Activated CD4-positive, alpha-beta T cell treated with anti-CD3 and anti-CD28 coated beads, Interleukin-2, amount 50 U/mL, for 16 hours (primary cell): ENCODE measurements at places on chromosomes 1 and 21.

GRCh38 chr1:5416518-5416917 is 575.7 kb downstream of the NPHP4 start:
- DNase-seq = no peak

- DNase-seq = no peak
Measured at GRCh38 chr1:157274698-157275534, 136.7 kb upstream of the ETV3 start.

DNA sequence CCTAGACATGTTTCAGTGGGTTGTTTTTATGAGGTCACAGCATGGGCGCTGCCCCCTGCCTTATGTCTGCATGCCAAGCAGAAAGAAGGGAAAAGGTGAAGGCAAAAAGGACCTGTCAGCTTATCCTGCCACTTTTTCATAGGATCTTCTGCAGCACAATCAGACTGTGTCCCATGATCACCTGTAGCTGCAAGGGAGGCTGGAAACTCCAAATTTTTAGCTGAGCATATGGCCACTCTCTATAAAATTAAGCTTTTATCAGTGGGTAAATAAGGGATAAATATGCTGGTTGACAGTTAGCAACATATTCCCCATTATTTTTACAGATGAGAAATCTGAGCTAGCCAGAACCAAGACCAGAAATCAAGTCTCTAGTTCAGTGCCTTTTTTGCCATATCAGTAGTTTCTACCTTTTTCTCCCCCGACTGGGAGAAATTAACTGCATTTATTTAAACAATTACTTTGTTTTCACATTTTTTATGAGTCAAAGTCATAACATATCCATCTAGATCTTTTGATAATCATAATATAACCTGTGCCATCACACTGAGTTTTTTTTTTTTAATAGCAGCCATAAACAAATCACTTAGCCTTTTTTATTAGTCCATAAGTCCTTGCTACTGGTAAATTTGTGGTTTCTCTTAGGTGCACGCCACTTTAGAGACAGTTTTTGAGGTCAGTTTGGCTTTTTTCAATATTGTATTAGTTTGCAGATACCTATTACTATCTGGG is 307.0 kb downstream of the NFIA start:
- no peak for DNase-seq

DNA sequence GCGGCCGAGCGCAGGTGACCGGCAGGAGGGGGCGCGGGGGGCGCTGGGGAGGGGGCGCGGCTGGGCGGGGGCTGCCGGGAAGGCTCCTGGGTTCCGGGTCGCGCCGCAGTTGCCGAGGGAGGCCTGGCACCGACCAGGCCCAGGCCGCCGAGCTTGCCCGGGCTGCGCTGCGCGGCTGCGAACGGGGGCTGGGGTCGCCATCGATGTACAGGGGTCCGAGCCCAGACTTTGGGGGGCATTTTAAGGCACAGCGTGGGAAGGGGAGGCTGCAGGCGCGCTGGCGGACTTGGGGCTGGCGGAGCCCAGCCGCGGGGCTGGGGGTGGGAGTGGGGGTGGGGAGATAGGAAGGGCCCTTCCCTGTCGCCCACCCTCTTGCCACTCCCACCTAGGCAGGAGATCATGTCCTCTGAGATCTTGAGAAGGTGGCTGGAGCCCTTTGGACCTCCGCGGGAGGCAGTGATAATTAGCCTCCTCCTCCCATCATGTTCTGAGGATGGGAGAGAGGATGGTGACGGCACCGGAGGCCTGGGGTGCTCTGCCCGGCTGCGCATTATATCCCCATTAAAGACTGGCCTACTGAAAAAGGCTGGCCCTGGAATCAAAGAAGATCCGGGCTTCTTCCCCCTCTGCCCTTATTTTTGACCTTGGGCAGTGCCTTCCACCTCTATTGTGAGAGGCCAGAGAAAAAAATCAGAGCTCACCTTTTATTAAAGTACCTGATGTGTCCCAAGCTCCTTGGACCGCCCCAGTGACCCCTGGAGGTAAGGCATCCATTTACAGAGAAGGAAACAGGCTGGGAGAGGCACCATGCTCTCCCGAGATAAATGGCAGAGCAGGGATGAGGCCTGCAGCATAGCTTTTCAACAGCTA is 497 bp downstream of the FBXO44 start:
- DNase-seq = no peak

DNA sequence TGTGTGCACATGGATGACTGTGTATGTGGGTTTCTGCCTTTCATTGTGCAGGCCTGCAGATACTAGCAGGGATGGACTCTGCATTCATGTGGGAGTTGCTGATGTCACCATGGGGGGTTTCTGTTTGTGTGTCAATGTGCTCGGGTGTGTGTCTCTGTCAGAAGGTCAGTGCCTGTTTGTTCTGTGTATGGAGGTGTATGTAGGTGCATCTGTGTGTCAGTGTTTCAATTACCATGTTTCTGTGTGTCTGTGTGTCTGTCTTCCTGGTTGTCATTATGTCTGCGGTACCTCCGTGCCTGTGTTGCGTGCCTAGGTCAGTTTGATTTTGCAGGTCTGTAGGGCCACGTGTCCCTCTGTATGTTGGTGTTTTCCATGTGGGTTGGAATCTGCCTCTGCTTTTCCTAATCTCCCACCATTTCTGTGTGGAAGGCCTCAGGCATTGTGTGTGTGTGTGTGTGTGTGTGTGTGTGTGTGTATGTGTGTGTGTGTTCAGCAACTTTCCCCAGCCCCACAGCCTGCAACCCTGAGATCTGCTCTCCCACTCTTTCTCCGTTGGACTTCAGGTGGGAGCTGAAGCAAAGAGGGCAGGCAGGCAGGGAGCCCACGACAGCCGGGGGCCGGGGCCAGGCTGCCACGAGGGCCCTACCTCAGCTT is 36.7 kb upstream of the WASF2 start:
- peak; percentile 12 for DNase-seq

GRCh38 chr1:8137481-8138244 is 111.6 kb upstream of the ERRFI1 start:
- DNase-seq = no peak

- no peak for DNase-seq
Measured at GRCh38 chr1:100100202-100100601, 32.5 kb downstream of the SASS6 start.

- DNase-seq = peak; percentile 74
Measured at GRCh38 chr1:156489166-156489934, 11.2 kb downstream of the MEF2D start.

DNA sequence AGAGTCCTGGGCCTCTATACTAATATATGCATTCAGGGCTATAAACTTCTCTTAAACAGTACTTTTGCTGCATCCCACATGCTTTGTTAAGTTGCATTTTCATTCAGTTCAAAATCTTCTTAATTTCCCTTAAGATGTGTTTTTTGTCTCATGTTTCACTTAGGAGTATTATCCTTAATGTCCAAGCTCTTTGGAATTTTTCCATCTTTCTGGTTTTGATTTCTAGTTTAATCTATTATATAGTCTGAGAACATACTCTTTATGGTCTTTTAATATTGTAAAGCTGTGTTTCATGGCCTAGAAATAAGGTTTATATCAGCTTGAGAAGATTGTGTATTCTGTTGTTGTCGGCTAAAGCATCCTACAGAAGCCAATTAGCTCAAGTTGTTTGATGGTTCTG is 1041.8 kb downstream of the PLA2G4A start:
- no peak for DNase-seq

GRCh38 chr1:163774978-163775620 is 453.3 kb downstream of the NUF2 start:
- DNase-seq = no peak

GRCh38 chr1:25146451-25146855 is 85.8 kb downstream of the SYF2 start:
- DNase-seq = no peak

GRCh38 chr1:189960769-189961168 is 516.9 kb downstream of the BRINP3 start:
- DNase-seq = no peak

DNA sequence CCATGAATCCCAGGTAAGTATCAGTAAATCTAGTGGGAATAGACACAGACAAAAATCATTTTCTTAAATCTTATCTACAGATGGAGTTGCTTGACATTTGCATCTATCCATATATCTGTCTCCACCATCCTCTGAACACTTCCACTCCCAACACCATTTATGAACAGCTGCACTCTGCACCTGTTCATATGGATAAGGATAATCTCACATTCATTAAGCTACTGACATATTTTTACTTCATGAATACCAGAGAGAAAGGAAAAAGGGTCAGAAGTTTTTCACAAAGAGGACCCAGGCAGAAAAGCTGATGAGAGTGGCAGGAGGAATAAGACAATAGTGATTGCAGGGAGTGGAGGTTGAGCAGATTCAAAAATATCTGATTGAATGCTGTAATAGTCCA is 222.6 kb downstream of the DNAH14 start:
- no peak for DNase-seq

- no peak for DNase-seq
Measured at GRCh38 chr1:165284454-165284853, 72.1 kb downstream of the LMX1A start.
